ENCODE measurements at places on chromosomes 7 and 10.

DNA sequence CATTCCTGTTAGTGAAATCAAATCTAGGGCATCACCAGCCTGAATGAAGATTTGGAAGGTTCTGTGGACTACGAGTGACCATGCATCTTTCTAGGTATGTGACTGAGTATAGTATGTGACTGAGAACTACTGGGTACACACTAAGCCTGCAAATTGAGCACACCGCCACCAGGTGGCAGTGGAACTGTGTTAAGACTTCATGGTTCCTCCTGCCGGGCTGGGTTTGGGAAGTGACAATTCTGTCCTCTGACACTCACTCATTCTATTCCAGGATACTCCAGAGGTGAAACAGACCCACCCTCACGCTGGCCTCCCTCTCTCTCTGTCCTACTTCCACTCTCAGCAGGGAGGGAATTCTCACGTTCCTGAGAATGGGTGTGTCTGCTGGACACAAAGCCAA lies 84.0 kb upstream of the TMEM248 start:
- no peak for DNase-seq

GRCh38 chr7:154919344-154920225 lies 83.3 kb downstream of the PAXIP1 start:
- DNase-seq: no peak

DNA sequence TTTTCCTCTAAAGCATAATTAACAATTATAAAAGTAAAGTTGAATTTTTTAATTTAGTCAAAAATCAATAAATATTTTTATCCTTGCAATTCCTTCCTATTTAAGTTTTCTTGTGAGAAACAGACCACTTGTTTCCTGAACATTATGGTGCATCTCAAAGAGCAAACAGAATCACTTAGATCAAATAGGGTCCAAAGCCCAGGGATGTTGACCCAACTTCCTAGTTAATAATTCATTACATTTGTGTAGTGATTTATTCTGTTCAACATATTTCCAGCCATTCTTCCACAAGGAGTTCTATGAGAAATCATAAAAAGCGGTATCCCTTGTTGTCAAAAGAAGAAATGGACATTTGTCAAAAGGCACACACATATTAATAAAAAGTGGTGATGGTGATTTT lies 315.6 kb downstream of the LRRTM3 start:
- no peak for DNase-seq

- no peak for DNase-seq
Measured at GRCh38 chr10:93206652-93207051, 133.0 kb downstream of the CYP26A1 start.

DNA sequence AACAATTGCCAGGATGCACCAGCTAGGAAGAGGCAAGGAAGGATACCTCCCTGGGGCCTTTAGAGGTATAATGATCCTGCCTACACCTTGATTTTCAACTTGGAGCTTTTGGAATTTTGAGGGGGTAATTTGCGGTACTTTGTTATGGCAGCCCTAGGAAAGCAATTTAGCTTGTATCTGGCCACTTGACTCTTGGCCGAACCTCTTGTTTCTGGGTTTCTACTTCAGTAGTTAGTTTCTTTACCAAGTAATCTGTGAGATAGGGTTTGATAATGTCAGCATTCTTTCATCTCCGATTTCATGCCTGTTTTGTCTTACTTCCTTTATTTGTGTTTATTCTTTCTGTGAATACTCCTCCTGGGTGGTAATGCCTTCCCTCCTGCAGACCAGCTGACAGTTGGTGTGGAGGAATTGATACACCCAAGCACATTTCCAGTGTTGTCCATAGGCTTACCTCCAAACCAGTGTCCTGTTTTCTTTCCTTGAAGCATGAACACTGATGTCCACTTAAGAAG lies 163.7 kb downstream of the SND1 start:
- DNase-seq: no peak

DNA sequence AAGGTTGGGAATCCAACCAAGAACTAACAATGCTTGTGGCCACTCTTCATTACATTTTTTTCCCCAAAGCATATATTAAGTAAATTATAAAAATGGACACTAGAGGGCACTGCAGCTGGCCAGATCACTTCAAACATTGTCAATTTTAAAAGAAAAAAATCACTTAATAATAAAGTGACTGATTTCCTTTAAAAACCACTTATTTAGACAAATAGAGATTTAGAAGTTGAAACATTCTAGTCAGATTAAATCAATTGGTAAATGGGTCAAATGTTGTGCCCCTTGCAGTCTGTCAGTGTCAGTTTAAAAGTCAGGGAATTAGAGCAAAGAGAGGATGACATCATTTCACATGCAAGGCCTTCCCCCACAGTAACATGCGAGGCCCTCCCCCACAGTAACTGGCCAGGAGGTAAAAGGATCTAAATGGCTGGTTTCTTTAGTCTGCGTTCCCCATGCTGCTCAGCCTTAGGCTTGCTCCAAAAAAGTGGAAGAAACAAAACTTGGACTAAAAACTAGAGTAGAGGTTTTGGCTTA lies 177.9 kb downstream of the SKAP2 start:
- DNase-seq: peak; percentile 47

GRCh38 chr7:36127075-36127740 lies 25.8 kb upstream of the EEPD1 start:
- no peak for DNase-seq
